ENCODE measurements at places on chromosomes 13 and 19.

DNA sequence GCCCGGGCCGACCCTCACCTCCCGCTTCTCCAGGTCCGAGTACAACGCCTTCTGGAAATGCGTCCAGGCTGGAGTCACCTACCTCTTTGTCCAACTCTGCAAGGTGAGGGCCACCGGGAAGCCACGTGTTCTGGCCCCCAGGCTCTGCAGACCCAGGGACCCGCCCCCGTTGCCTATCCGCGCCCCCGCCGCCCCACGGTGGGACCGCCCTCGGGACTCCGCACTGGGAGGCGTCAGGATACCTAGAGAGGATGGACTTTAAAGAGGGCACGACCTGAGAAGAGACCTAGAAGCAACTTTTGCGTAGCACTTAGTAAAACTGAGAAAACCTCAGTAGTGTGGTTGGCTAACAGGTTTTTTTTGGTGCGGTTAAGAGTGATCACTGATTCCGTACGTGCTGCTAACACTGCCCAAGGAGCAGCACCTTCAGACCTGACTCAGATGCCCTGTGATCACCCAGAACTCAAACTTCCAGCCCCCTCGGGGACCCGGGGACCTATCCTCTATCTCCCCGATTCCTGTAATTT is 492 bp downstream of the TMEM147 start:
- no peak for DNase-seq

DNA sequence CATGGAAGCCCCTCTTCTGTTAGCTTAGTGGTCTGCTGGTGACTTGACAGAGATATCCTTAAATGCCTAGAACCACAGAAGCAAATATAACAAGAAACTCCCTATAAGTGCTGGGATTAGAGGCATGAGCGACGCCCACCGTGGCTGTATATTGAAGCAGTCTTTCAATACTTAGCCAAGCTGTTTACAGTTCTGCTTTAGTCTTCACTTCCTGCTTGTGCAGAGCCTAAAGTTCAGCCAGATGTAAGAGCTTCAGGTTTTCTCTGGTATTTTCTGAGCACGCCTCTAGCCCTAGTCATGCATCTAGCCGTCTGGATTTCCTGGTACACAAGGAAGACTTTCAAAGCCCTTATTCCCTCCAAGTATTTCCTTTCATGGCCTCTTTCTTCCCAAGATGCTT is 28.5 kb downstream of the TRPM4 start:
- no peak for DNase-seq

DNA sequence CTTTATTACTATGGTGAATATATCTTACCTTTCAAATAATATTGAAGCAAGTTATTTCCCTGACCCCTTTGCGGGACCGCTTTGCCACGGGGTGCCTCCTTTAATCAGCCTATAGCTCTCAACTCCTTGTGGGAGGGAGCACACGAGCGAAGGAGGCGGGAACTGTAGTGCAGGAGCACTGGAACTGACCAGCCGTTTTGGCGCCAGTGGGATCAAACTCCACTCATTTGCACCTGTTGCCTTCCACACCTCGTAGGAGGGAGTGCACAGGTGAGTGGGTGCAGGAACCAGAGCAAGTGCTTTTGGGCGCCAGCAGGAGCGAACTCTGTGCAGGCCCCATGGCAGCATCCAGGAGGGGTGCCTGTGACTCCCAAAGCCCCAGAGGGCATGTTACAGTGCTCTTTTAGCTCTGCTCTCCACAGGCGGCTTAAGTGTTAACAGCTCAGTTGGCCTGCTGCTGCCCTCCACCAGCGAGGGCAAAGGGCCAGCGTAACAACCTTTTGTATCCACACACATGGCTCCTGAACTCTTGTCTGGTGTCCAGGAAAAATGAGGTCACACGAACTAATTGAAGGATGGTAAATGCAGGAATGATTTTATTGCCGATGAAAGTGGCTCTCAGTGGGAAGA is 206.9 kb downstream of the GGACT start:
- no peak for DNase-seq

DNA sequence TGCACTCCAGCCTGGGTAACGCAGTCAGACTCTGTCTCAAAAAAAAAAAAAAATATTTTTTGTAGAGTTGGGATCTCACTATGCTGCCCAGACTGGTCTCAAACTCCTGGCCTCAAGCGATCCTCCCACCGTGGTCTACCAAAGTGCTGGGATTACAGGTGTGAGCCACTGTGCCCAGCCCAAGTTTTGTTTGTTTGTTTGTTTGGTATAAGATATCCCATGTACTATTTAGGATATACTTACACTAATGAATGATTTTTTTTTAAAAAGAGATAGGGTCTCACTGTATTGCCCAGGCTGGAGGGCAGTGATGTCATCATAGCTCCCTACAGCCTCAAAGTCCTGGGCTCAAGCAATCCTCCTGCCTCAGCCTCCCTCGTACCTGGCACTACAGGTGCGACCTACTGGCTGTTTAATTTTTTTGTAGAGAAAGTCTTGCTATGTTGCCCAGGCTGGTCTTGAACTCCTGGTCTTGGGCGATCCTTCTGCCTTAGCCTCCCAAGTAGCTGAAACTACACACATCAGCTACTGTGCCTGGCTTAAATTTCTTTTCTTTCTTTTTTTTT is 24.0 kb downstream of the TLE6 start:
- no peak for DNase-seq

DNA sequence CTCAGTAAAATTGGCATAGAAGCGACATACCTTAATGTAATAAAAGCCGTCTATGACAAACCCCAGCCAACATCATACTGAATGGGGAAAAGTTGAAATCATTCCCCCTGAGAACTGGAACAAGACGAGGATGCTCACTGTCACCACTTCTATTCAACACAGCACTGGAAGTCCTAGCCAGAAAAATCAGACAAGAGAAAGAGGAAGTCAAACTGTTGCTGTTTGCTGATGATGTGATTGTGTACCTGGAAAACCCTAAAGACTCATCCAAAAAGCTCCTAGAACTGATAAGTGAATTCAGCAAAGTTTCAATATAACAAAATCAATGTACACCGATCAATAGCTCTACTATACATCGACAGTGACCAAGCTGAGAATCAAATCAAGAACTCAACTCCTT is 63.3 kb downstream of the TNFSF13B start:
- DNase-seq, result no peak

DNA sequence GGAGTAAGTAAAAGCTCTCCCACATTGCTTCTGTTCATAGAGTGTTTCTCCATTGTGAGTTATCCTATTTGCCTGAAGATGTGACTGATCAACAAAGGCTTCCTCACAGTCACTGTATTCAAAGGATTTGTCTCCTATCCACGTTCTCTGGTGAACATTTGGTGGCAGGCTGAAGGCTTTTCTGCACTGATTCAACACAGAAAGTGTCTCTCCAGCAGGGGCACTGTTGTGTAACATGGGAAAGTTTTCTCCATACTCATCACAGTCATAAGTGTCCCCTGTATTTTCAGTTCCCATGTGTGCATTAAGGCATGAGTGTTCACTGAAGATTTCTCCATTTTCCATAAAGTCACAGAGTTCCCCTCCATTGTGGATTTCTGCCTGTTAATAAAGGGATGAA is 17.6 kb downstream of the ZNF121 start:
- no peak for DNase-seq

GRCh38 chr13:51364404-51365008 is 25.0 kb downstream of the SERPINE3 start:
- no peak for DNase-seq

- no peak for DNase-seq
Observed at GRCh38 chr19:49348305-49349189, 13.3 kb downstream of the CD37 start.

GRCh38 chr19:48858984-48859710 is 9.3 kb downstream of the PLEKHA4 start:
- no peak for DNase-seq
